Left ventricle myocardium inferior (tissue), 1 donor: ENCODE measurements at places on chromosomes 3 and 15. TPM values are rescaled to one million over a fixed set of nuclear protein-coding genes. Genes with fewer than 3 reads are reported as not detected.

The CKMT1A gene
- not detected for total RNA-seq

The CAND2 gene
- 76.2 TPM for total RNA-seq

The GOLGA6L10 gene
- 0.33 TPM for total RNA-seq

The AADACL2 gene
- not detected for total RNA-seq

The CPLX3 gene
- 1.2 TPM for total RNA-seq

The IRAK2 gene
- 2.0 TPM for total RNA-seq

The GRM7 gene
- not detected for total RNA-seq

DNA sequence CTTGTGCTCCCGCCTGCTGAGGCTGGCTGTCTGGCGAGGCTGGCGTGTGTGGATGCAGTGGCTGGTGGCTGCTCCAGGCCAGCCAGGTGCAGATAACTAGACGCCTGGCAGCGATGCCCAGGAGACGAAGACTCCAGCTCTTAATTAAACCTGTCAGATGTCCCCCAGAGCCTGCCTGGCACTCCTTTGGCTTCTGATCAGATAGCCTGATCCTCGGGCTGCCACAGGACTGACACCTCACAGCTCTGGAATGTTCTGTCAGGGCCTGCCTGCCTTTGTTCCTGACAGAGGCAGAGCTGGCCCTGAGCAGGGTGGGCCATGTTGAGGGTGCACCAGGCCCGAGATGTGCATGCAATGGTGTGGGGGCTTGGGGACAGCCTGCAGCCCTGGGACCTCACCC, 36.5 kb downstream of the PLXNA1 start:
- DNase-seq = no peak

DNA sequence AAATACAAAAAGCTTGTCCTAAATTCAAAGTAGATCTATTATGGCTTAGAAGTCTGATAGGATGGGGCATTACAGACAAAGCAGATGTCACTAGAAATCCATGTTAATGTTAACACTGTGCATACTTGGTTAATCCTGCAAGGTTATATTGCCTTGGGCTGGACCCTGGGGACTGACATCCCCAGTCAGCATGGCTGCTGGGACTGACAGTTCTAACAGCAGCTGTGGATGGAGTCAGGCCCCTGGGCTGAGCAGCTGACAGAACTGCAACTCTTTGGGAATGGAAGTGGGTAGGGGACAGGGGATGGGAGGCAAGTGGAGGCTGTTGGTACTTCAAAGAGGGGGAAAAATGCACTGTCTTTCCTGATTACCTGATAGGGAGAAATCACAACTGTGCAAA, 7.5 kb downstream of the P2RY1 start:
- DNase-seq = no peak

DNA sequence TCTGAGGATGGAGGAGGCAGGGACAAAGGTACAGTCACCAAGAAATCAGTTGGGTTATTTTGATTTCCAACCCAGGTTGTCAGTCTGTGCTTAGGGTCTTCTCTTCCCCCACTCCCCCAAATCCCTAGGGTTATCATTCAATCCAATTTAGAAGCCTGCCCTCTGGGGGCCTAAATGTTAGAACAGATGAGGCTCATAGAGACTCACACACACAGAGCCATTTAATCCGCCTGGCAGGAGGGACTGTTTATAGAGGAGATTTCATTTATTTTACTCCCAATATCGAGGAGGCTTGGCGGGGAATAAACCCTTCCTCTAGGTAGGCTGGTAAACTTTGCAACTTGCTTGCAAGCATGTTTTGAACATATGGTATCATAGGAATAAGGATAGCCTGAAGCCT, 52.8 kb downstream of the RHCG start:
- no peak for DNase-seq

- DNase-seq = no peak
Measured at GRCh38 chr15:57477736-57478522, 101.6 kb downstream of the CGNL1 start.

- DNase-seq = no peak
Measured at GRCh38 chr3:46235425-46235824, 6.8 kb upstream of the CCR3 start.

- DNase-seq = peak; percentile 40
Measured at GRCh38 chr3:120449701-120450599, 842 bp downstream of the FSTL1 start.

- peak; percentile 20 for DNase-seq
Measured at GRCh38 chr3:30354513-30354912, 251.9 kb upstream of the TGFBR2 start.

DNA sequence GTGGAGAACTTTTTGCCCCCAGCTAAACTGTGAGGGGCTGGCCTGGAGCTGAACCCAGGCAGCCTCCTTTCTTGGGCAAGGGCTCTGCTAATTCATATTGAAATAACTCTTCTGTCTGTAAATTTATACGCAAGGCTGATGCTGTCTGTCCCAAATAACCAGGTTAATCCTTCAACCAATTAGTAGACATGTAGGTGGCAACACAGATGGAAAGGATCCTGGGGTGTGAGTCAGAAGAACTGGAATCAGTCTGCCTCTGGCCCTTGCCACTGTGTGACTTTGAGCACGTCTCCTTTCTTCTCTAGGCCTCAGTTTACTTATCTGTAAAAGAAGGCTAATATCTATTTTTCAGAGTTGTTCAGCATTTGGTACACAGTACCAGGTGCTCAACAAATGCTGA, 48.3 kb upstream of the IREB2 start:
- no peak for DNase-seq
